Hindlimb muscle (tissue), 1 donor: ENCODE measurements at places on chromosomes 1 and 21.

DNA sequence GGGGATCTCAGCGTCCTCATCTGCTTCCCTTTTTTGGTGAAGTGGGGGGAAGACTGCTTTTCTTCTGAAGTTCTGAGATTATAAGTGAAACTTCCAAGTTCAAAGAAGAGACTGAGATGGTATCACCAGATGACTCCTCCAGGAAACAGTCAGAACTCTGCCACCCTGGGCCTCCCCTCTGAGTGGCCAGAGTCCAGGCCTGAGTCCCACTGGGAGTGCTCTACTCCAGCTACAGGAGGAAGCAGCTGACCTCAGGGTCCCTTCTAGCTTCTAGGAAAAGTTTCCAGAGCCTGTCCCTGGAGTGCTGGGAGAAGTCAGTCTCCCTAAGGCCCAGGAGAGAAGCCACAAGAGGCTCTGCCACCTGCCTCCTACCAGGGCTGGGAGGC, 104.7 kb downstream of the CASZ1 start:
- DNase-seq: no peak

DNA sequence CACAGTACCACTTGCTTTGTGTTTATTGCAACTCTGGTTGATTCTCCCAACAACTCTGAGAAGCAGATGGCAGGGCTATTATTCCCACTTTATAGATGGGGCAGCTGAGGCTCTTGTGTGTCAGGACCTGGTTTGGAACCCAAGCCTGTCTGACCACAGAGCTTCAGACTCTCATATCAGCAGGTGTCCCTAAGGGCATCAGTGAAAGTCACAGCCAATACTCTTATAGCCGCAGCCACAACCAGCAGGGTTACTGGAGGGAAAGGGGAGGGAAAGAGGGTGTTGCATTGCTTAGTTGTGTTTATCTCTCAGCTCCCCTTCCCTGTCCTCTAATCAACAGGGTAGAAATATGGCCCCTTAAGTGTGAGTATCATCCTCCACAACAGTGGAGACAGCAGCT, 304.0 kb downstream of the RRAGC start:
- DNase-seq: no peak

GRCh38 chr1:191870490-191870889, 287.8 kb upstream of the RGS18 start:
- no peak for DNase-seq

- no peak for DNase-seq
Measured at GRCh38 chr21:40512590-40512989, 334.4 kb downstream of the DSCAM start.
